ENCODE measurements at places on chromosomes 3 and 15.

- peak; percentile 55 for DNase-seq
Observed at GRCh38 chr3:52769786-52770455, 819 bp downstream of the NEK4 start.

DNA sequence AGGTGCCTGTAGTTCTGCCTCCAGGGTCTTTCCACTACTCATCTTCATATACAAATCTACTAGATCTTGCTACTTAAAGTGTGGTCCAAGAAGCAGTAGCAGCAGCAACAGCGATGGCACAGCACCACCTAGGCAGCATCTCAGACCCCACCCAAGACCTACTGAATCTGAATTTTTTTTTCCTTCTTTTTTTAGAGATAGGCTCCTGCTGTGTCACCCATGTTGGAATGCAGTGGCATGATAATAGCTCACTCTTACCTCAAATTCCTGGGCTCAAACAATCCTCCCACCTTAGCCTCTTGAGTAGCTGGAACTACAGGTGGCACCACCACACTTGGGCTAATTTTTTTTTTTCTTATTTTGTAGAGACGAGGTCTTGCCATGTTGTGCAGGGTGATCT is 346.7 kb upstream of the TGFBR2 start:
- no peak for DNase-seq

- no peak for DNase-seq
Observed at GRCh38 chr15:64029633-64030032, 16.7 kb downstream of the DAPK2 start.

- DNase-seq = no peak
Observed at GRCh38 chr3:74661672-74662071, 47.2 kb upstream of the CNTN3 start.

DNA sequence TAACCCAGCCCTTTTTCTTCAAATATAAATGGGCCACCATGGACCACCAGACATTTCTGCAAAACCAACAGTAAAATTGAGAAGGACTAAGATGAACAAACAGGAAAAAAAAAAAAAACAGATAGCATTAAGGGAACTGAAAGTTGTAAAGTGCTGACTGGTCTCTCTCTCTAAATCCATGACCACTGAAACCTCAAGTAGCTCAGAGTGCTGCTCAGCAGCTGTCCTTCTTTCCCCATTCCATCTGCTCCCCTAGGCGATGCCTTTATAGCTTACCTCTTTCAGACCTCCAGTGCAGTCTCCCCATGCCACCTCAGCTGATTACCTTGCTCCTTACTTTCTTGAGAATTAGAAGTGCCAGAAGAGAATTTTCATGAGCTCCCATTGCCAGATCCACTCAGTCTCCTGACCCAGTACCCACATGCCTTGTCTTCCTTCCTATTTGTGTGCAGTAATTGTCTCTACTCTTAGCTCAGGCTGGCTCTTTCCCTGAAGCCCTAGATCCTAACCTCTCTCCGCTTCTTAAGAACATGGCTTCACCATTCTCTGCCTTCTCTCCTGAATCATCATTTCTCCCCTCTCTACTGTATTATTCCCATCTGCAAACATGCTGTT is 23.9 kb upstream of the XIRP1 start:
- DNase-seq = no peak

DNA sequence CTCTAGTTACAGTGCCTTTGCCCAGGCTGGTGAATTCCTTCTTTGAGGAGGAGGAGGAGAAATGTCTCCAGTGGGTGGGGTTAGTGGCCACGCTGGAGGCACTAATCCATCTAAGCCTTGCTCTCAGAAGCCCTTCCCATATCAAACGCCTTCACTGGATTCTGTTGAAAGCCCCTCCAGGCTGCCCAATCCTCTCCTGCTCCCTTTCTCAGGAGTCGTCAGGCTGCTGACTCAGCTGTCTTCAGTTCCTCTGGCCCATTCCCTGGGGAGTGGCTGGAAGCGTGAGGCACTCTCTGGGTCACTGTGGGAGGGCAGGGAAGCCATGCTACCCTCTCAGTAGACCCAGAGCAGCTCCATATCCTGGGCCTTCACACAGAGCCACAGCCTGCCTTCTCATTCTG is 2.7 kb downstream of the AP2M1 start:
- DNase-seq = no peak

DNA sequence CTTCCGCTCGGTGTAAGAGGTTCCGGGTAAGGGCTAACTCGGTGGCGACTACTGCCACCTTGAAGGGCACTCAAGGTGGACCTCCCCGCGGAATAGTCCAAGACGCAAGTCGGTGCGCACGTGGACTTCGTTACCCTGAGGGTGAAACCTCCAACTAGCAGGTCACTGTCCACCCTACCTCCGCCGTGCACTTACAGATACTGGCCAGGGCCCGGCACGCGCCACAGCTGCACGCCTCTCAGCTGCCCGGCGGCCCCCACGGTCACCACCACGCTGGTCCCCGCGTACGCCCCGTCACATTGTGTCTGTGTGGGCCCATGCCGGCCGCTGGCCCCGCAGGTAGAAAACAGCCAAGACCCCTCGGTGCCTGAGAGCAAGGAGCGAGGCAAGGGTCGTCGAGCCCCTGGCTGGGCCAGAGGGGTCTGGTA is 1.1 kb downstream of the LTK start:
- DNase-seq = peak; percentile 46

- DNase-seq = no peak
Observed at GRCh38 chr15:40533763-40534364, 31.0 kb downstream of the CCDC32 start.

DNA sequence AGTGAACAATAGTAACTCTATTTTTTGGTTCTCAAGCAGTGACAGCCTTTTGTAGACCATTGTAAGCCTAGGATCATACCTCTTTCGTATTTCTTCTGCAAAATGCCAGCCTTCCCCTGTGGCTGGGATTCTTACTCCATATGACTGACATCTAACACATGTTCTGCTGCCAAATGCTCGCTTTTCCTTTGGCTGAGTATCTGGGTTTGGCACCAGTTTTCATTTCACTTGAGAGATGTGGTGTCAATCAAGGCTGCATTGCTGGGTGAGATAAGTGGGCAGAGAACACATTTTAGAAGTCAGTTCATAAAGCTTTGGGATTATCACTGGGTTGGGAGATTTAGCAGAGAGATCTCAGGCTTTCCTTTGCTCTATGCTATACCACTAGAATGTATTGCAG is 514.7 kb upstream of the SGO1 start:
- DNase-seq = no peak

DNA sequence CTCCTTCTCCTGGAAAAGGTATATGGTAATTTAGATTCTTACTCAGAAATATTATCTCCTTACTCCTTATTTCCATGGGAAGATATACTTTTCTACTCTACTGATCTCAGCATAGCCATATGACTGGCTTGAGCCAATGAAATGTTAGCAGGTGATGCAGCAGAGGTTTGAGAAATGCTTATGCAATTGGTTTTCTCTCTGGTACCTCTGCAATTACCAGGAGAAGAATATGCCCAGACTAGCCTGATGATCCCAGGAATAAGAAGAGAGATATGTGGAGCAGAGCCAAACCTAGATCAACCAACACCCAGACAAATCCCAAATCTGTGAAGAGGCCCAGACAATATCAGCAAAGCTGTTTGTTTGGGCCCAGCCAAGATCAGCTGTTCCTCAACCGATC is 33.2 kb upstream of the CAPN7 start:
- no peak for DNase-seq

DNA sequence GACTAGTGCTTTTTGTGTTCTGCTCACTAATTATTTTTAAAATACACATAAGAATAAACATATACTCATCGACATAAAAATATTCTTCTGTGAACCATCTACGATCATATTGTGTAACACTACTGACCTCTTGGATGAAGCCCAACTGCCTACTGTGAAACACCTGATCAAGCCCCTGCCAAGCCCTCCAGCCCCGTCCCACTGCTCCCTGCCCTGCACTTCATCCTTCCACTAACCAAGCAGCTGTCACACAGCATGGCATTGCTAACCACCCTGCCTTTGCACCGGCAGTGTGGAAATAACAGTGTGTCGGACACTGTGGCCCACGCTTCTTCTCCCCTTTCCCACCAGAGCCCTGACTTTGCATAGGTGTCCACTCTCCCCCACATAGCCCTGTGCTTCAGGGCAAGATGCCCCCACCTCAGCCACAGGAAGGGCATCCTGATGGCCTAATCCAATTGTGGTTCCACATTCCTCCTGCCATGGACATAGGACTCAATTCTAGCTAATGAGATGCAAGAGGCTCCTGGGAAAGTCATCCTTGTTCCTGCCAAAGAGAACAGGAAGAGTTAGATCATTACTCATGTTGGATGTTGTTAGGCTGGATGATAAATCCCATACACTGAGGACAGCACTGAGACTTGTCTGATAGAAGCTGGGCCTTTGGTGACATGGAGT is 35.0 kb upstream of the ARID3B start:
- peak; percentile 32 for DNase-seq

- DNase-seq = no peak
Observed at GRCh38 chr3:54514416-54514815, 392.1 kb downstream of the CACNA2D3 start.

DNA sequence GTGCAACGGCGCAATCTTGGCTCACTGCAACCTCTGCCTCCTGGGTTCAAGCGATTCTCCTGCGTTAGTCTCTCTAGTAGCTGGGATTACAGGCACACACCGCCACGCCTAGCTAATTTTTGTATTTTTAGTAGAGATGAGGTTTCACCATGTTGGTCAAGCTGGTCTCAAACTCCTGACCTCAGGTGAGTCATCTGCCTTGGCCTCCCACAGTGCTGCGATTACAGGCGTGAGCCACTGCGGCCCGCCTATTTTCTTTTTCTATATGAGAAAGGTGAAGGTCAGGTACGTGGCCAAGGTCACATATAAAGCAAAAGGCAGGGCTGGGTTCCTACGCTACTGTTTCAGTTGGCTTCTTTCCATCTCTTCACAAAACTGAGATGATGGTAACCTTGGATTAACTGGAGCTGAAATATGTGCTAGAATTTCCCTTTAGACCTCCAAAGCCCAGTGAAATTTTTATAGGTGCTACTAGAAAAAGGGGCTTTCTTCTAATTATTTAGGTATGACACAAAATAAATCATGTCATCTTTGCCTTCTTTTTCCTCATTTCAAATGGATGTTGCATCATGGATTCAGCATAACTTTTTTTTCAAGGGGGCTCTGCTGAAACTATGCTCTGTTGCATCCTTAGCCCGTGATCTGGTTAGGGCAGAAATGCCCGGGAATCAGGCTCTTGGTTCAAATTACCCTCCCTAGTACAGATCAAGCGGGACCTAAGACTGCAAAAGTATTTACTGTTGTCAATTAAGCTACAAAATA is 68.5 kb downstream of the MYO1E start:
- DNase-seq = no peak

- DNase-seq = no peak
Observed at GRCh38 chr3:26622621-26623418, at the start of gene LRRC3B. TSS of gene LRRC3B (plus strand) at chr3:26622772. CDS start at chr3:26709673, 86,901 bp downstream.

GRCh38 chr15:71313806-71314205 is 198.5 kb downstream of the THSD4 start:
- no peak for DNase-seq

DNA sequence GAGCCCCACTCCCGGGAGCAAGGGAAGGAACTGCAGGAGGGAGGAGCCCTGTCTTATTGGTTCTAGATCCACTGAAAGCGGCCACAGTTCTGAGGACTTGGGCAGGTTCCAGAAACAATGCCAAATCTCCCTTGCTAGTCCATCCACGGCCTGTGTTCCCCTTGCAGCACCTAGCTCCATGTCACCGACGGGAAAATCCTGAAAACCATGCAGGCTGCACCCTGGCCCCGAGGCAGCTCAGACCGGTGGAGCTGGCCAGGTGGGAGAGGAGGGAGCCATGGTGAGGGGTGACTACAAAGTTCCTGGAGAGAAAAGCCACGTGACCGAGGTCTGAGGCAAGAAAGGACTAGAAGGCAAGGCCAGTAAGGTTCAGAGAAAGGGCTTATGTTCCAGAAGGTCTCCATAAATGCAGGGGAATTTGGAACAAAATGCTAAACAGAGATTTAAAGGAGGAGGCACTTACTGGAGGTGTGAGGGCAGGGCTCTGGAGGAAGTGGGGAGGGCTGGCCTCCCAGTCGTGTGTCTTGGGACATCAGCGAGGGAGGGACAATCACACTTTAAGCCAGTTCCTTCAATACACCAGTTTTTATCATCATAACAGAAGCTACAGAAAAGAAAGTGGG is 5.4 kb downstream of the MGLL start:
- no peak for DNase-seq

GRCh38 chr15:80514071-80514780 is 110.0 kb downstream of the ARNT2 start:
- DNase-seq = no peak

DNA sequence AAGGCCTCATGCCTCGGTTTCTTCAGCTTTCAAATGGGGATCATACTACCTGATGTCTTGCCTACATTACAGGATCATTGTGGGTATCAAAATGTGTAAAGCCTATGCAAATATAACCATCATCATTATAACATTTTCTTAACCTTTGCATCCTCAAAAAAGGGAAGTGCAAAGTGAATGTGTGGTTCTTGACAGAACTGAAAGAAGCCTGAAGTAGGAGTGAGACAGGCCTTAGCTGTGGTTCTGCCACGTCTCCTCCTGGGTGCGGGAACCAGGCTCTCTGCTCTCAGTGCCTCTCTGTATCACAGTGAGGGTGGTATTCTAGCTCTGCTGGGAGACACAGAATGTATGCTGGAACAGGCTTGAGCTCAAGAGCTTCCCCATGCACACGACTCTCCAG is 316.9 kb upstream of the ICE2 start:
- DNase-seq = no peak

DNA sequence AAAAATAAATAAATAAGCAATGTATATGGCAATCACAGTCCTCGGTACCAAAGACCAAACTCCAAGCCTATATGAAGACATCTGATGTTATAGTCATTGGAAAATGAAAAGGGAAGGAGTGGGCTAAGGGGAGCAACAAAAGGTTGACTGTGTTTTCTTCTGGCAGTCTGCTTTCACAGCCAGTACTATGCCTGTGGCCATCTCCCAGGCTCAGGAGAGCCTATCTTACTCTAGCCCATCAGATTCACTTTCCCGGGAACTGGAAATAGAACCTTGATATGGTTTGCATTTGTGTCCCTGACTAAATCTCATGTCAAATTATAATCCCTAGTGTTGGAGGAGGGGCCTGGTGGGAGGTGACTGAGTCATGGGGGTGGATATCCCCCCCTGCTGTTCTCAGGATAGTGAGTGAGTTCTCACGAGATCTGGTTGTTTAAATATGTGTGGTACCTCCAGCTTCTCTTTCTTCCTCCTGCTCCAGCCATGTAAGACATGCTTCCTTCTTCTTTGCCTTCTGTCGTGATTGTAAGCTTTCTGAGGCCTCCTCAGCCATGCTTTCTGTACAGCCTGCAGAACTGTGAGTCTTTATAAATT is 105.3 kb downstream of the PLCH1 start:
- DNase-seq = no peak

DNA sequence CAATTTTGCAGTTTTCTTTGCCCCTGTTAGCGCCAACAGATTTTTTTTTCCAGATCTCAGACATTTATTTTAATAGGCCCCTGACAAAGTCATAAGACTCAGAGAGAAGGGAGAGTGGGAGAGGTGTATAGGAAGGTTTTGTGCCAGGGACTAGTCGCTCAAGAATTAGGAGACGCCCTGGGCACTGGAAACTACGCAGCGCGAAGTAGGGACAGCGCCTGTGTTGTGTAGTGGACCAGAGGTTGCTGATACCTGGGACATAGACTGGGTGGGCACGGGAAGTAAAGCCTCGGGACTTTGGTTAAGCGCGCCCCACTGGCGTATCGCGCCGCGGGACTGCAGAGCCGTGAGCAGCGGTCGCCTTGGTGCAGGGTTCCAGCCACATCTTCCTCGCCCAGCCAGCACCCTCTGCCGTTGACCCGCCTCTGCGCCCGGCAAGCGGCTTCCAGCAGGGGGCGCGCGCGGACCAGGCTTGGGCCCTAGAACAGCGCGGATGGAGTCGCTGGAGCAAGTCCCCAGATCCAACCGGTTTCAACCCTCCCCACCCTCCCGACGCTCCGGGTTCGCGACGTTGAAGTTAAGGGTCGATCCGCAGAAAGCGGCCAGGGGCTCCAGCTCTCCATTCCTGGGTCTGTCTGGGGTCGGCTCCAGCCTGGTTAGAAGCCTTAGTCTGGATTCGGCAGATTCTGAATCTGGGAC is 3.0 kb upstream of the ISLR2 start:
- peak; percentile 74 for DNase-seq

Data from RKO (cell line).